ENCODE measurements at places on chromosomes 11 and 22. TPM values are rescaled to one million over a fixed set of nuclear protein-coding genes. Genes with fewer than 3 reads are reported as not detected.

The TRIM48 gene
- total RNA-seq = not detected

The MMP11 gene
- total RNA-seq = 0.85 TPM

DNA sequence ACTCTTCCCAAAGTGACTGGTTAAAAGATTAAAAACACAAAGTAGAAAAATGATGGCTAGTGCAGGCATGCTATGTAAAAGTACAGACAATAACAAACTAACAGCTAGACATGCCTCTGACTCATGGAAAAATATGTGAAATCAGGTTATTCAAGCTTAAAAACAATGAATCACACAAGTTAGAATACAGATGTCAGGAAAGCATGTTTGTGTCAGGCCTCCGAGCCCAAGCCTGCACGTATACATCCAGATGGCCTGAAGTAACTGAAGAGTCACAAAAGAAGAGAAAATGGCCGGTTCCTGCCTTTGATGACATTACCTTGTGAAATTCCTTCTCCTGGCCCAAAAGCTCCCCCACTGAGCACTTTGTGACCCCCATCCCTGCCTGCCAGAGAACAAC lies 110.1 kb downstream of the NOX4 start:
- no peaks in the 10 kb centered on the region for H3K36me3 ChIP-seq
- peak; percentile 1 for DNase-seq
- no peaks in the 10 kb centered on the region for H3K4me1 ChIP-seq
- H3K27ac ChIP-seq = no peak overlapping the region

GRCh38 chr22:19287889-19288288 lies 3.6 kb downstream of the CLTCL1 start:
- H3K27ac ChIP-seq = no peak overlapping the region
- H3K27me3 ChIP-seq = peaks cover 30% of the 10 kb centered on the region
- H3K4me1 ChIP-seq = peaks cover 23% of the 10 kb centered on the region
- no peak for DNase-seq

The FAM180B gene
- not detected for total RNA-seq

DNA sequence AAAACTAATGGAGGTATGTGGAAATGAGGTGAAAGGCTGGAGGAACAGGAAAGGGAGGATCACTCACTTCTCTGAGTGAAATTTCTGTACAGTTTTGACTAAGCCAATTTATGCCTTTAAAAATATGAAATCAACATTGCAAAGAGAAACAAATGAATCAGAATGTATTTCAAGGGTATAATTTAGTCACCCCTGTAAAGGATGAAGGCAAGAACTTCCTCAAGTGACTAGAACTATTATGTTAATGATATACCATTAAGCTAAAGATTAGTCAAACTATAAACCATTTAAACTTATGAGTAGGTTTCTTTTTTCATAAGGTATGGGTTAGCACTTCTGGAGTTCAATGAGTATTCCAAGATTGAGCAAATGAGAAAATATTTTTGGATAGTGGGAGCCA lies 184.5 kb upstream of the CHORDC1 start:
- H3K4me3 ChIP-seq = no peak overlapping the region
- H3K4me1 ChIP-seq = no peaks in the 10 kb centered on the region
- no peak for DNase-seq
- H3K27me3 ChIP-seq = no peaks in the 10 kb centered on the region
- H3K27ac ChIP-seq = no peak overlapping the region

GRCh38 chr11:75334402-75334891 lies 17.0 kb downstream of the ARRB1 start:
- no peak for DNase-seq
- H3K27me3 ChIP-seq = no peaks in the 10 kb centered on the region
- H3K27ac ChIP-seq = no peak overlapping the region
- no peak overlapping the region for H3K4me3 ChIP-seq
- H3K4me1 ChIP-seq = peaks cover 70% of the 10 kb centered on the region
- H3K36me3 ChIP-seq = peaks cover 5% of the 10 kb centered on the region

The POU2AF3 gene
- not detected for total RNA-seq

- H3K36me3 ChIP-seq = peaks cover 25% of the 10 kb centered on the region
- no peaks in the 10 kb centered on the region for H3K27me3 ChIP-seq
- H3K27ac ChIP-seq = peak overlapping the region; percentile 95
- DNase-seq = peak; percentile 44
These were observed 839 bp downstream of the STX5 start for GRCh38 chr11:62830904-62831519.

- peak; percentile 5 for DNase-seq
- no peaks in the 10 kb centered on the region for H3K36me3 ChIP-seq
- peaks cover 5% of the 10 kb centered on the region for H3K27me3 ChIP-seq
- no peak overlapping the region for H3K4me3 ChIP-seq
- H3K4me1 ChIP-seq = no peaks in the 10 kb centered on the region
These were observed 209.5 kb downstream of the NTM start for GRCh38 chr11:131579932-131580387.

GRCh38 chr11:12811861-12812260 lies 137.6 kb downstream of the TEAD1 start:
- DNase-seq = no peak
- no peaks in the 10 kb centered on the region for H3K4me1 ChIP-seq
- H3K27me3 ChIP-seq = peaks cover 20% of the 10 kb centered on the region
- no peak overlapping the region for H3K4me3 ChIP-seq

The SLC25A45 gene
- total RNA-seq = 14.4 TPM

DNA sequence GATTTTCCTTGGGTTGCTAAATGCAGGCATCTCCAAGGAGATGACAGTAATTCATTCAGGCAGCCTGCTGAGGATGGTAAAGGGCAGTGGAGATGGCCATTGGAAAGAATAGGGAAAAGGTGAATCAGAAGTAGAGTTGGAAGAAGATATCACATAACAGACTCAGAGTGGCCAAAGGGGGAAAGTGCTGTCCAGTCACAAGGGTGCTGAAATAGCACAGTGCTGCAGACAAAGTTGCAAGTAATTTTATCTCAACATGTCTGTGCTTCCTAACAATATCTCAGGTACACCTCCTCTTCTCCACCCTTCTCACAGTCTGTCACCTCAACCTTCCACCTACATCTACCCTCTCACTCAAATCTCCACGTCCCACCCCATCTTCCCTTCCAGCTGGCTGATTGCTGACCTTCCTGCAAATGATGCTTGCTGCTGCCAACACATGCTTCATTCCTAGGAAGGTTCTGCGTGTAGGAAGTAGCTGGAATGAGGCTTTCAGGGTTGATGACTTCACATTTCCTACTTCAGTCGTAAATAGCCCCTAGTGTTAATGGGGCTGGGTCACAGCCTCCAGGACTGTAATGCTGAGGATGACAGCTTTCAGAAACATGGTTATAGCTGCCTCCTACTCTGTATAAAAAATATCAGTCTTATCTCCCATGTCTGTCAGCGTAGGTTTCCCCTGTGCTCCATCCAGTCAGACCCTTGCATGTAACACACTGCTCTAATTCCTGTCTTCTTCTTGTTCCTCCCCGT lies 123.9 kb downstream of the CTNND1 start:
- H3K4me1 ChIP-seq = peaks cover 5% of the 10 kb centered on the region
- no peak overlapping the region for H3K4me3 ChIP-seq
- no peaks in the 10 kb centered on the region for H3K27me3 ChIP-seq
- DNase-seq = peak; percentile 22

GRCh38 chr22:44913198-44913983 lies 96.4 kb downstream of the PHF21B start:
- DNase-seq = no peak
- H3K27ac ChIP-seq = no peak overlapping the region
- no peak overlapping the region for H3K4me3 ChIP-seq
- H3K27me3 ChIP-seq = peaks cover 4% of the 10 kb centered on the region
- H3K36me3 ChIP-seq = no peaks in the 10 kb centered on the region

- no peaks in the 10 kb centered on the region for H3K27me3 ChIP-seq
- peaks cover 55% of the 10 kb centered on the region for H3K4me1 ChIP-seq
- peaks cover 28% of the 10 kb centered on the region for H3K36me3 ChIP-seq
- DNase-seq = peak; percentile 90
These were observed 22.0 kb downstream of the JAML start for GRCh38 chr11:118202599-118203422.

DNA sequence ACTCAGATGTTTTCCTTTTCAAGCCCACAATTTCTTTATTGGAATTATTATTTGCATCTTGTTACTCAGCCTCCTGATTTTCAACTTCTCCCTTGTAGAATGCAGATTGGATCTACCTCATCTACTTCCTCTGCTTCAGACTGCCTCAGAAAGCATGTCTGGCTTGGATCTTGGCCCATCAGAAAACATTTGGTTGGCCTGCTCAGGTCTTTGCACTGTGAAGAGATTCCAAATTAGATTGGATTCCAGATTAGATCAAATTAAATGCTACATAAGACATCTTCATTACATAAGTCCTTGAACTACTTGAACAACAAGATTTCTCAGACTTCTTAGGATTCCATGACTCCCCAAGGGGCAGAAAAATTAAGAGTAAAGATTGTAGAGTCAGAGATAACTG lies 358.0 kb downstream of the DLG2 start:
- DNase-seq = no peak
- H3K4me1 ChIP-seq = no peaks in the 10 kb centered on the region
- H3K27ac ChIP-seq = no peak overlapping the region
- no peaks in the 10 kb centered on the region for H3K36me3 ChIP-seq
- no peaks in the 10 kb centered on the region for H3K27me3 ChIP-seq

DNA sequence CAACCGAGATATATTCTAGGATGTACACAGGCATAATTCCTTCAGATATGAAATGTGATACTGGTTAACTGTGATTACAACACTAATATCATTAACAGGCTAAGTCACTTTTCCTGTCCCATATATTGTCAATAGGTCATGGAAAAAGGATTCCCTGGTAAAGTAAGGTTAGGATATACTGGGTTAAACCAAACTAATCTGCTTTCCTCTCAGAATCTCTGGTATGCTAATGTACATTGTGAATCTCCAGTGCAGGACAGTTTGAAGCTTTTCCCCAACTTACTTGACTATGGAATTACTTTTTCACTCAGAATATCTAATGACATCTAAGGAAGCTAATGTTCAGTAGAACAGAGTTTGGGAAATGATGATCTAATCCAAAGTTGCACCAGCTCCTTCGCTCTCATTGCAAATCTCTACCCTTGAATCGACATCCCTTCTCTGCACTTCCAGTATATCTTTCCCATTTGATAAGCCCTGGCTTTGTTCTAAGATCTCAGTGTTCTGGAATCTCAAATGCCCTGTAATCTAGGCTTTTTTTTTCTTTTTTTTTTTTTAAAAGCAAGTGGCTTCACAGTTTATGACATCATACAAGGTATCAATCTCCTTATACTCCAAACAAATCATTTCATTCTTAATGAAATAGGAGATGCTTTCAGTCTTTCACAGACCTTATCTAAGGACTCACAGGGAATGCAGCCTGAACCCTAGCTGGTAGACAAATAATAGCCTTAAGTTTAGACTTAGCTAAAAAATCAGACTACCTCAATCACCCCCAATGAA lies 43.8 kb downstream of the COPB1 start:
- DNase-seq = no peak
- peak overlapping the region; percentile 20 for H3K27ac ChIP-seq
- peaks cover 6% of the 10 kb centered on the region for H3K4me1 ChIP-seq
- no peaks in the 10 kb centered on the region for H3K27me3 ChIP-seq
- no peak overlapping the region for H3K4me3 ChIP-seq
- peaks cover 21% of the 10 kb centered on the region for H3K36me3 ChIP-seq

- peak overlapping the region; percentile 46 for H3K4me3 ChIP-seq
- H3K4me1 ChIP-seq = peaks cover 5% of the 10 kb centered on the region
- no peak for DNase-seq
- H3K27ac ChIP-seq = no peak overlapping the region
These were observed 1.3 kb upstream of the DCHS1 start for GRCh38 chr11:6656936-6657335.

The CHRM1 gene
- total RNA-seq = not detected

- peaks cover 14% of the 10 kb centered on the region for H3K36me3 ChIP-seq
- no peak overlapping the region for H3K27ac ChIP-seq
- no peaks in the 10 kb centered on the region for H3K27me3 ChIP-seq
These were observed 48.5 kb downstream of the BRD1 start for GRCh38 chr22:49779211-49779610.

DNA sequence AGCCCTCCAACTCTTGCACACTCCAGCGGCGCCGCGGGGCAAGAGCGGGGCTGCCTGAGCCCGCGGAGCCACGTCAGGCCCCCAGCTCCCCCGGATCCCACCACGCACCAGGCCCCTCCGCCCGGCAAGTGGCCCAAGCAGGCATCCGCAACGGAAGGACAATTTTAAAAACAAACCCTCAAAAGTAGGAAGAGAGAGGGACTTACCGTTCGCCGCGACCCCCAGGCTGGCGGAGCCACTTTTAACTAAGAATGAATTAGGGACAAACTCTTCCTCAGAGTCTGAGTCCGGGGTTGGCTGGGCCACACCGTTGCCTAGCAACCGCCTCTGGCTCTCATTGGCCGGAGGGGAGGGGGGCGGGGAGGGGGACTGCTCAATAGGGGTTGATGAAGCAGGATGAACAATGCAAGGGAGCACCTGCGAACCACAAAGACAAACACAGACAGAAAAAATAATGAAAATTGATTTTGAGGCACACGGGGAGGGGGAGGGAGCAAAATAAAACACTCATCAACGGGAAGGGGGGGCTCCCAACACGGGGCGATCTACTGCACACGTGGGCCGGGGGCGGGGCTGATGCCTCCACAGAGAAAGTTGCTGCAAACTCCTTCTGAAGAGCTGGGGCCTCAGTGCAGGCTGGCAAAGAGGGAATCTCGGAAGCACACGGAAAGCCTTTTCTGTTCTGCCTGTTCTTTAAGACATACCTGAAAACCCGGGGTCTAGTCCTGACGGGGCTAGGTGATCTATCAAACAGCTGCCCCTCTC lies 387.5 kb upstream of the NARS2 start:
- DNase-seq = peak; percentile 7
- no peaks in the 10 kb centered on the region for H3K36me3 ChIP-seq
- H3K4me3 ChIP-seq = no peak overlapping the region
- peaks cover 4% of the 10 kb centered on the region for H3K4me1 ChIP-seq
- no peak overlapping the region for H3K27ac ChIP-seq

- no peak overlapping the region for H3K27ac ChIP-seq
- no peak overlapping the region for H3K4me3 ChIP-seq
- H3K4me1 ChIP-seq = peaks cover 20% of the 10 kb centered on the region
- no peaks in the 10 kb centered on the region for H3K36me3 ChIP-seq
These were observed 40.6 kb upstream of the ARL14EP start for GRCh38 chr11:30282289-30282631.

The AP5B1 gene
- total RNA-seq = 30.9 TPM

GRCh38 chr11:131506348-131506747 lies 135.9 kb downstream of the NTM start:
- no peak overlapping the region for H3K4me3 ChIP-seq
- H3K4me1 ChIP-seq = no peaks in the 10 kb centered on the region
- H3K27me3 ChIP-seq = peaks cover 2% of the 10 kb centered on the region
- DNase-seq = no peak

The STK33 gene
- 1.3 TPM for total RNA-seq

GRCh38 chr11:12999597-12999996 lies 9.5 kb upstream of the RASSF10 start:
- no peak for DNase-seq
- no peaks in the 10 kb centered on the region for H3K36me3 ChIP-seq
- H3K4me3 ChIP-seq = no peak overlapping the region
- peaks cover 36% of the 10 kb centered on the region for H3K27me3 ChIP-seq
- no peak overlapping the region for H3K27ac ChIP-seq

The UBQLNL gene
- not detected for total RNA-seq

DNA sequence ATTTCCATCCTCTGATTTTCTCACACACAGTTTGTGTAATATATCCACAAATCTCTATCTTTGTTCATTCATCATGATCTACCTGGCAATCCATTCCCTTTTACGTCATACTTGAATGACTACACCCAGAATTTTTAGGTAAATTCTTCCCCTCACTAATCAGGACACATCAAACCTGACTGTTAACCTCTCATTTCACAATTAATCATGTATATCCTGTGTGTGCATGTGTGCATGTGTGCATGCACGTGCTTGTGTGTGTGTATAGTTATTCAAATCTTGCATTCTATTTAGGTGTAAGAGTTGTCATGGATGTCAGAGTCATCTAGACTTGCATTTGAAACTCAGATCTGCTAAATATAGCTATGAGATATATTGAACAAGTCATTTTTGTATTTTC lies 130.4 kb downstream of the KIF18A start:
- H3K4me1 ChIP-seq = no peaks in the 10 kb centered on the region
- H3K27ac ChIP-seq = no peak overlapping the region
- H3K36me3 ChIP-seq = no peaks in the 10 kb centered on the region
- DNase-seq = no peak

All from activated CD8-positive, alpha-beta T cell treated with anti-CD3 and anti-CD28 coated beads for 36 hours (primary cell).